Anterior cingulate cortex (tissue), 58 donors: ENCODE measurements at places on chromosomes 16 and 17.

DNA sequence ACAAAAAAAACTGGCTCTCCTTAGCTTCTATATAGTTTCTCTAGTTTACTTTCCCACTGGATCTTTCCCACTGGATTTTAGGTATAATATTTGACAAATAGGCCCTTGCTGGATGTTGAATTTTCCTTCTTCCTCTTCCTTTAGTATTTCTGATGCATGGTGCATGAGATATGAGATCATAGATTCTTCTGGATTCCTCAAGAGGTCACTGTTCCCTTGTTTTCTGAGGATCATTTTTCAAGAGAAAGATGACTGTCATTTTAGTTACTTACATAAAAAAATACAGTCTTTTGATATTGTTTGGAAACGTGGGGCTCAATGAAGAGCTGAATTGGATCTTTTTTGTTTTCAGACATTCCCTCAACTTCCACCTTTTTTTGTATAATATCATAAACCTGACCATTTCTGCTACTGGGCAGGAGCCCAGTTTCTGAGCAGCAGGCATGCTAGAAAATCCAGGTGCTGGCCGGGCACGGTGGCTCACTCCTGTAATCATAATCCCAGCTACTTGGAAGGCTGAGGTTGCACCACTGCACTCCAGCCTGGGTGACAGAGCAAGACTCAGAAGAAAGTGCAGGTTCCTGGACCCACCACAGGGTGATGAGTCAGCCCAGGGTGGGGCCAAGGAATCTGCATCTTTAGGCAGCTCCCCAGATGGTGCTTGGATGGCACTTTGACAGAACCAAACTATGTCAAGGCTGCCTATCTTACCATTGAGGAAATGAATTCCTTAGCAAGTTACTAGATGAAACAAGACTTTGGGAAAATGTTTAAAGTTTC is 70.3 kb downstream of the SDR42E1 start:
- no peak for DNase-seq

- peak; percentile 47 for DNase-seq
These were observed 1.3 kb downstream of the ARL5C start for GRCh38 chr17:39164675-39165143.

- no peak for DNase-seq
These were observed 742 bp upstream of the SLC9A5 start for GRCh38 chr16:67248073-67248400.

DNA sequence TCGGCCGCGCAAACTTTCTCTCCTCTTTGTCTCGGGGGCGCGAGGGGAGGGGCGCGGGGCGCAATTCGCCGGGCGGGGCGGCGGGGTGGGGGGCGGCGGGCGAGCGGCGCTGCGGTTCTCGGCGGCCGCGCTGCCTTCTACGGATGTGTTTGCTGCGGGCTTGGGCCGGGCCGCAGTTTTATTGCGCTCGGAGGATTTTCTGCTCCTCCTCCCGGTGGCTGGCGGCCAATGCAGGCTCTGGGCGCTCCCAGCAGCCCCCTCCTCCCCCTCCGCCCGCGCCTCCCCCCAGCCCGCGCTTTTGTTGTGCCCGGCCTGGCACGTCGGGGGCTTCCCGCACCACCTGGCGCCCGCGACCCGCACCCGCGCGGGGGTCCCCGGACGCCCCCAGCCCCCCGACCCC is at the start of gene TIMP2:
TIMP2 (minus strand) TSS at position 154 of the 400 bp plus-strand sequence. CDS start 299 bp downstream, outside the sequence.
- peak; percentile 68 for DNase-seq

- no peak for DNase-seq
These were observed 65.9 kb downstream of the EMP2 start for GRCh38 chr16:10514369-10515055.

GRCh38 chr17:8873801-8874715 is 6.6 kb upstream of the PIK3R6 start:
- DNase-seq: no peak

GRCh38 chr17:4436846-4437245 is 3.1 kb downstream of the SPNS3 start:
- DNase-seq: no peak

GRCh38 chr17:79645777-79646088 is 34.9 kb upstream of the RBFOX3 start:
- no peak for DNase-seq

DNA sequence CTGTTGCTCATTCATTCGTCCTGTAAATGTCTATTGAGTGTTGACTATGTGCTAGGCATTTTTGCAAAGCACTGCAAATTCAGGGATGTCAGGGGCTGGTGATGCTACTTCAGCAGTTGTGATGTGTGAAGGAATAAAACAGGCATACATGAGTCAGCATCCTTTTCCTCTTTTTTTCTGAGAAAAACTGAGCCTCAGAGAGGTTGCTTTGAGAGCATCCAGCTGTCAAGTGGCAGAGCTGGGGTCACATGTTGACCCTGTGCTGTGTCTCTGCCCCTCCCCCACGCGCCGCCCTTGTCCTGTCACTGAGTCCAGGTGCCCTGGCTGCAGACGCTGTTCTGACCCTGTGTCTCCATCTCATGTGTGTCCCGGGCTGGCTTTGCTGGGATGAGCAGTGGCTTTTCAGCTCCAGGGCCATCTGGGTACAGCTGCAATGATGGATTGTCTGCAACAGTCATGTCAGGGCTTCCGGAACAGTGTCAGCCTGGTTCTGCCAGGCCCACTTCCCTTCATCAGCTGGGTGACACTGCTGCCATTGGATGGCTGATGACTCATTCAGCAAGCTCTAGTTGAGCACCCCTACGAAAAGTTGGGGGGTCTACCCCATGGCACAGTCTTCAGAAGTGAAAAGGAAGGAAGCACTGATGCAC is 14.9 kb downstream of the SEC14L5 start:
- peak; percentile 44 for DNase-seq

GRCh38 chr16:89104930-89105571 is 11.4 kb downstream of the ACSF3 start:
- no peak for DNase-seq

DNA sequence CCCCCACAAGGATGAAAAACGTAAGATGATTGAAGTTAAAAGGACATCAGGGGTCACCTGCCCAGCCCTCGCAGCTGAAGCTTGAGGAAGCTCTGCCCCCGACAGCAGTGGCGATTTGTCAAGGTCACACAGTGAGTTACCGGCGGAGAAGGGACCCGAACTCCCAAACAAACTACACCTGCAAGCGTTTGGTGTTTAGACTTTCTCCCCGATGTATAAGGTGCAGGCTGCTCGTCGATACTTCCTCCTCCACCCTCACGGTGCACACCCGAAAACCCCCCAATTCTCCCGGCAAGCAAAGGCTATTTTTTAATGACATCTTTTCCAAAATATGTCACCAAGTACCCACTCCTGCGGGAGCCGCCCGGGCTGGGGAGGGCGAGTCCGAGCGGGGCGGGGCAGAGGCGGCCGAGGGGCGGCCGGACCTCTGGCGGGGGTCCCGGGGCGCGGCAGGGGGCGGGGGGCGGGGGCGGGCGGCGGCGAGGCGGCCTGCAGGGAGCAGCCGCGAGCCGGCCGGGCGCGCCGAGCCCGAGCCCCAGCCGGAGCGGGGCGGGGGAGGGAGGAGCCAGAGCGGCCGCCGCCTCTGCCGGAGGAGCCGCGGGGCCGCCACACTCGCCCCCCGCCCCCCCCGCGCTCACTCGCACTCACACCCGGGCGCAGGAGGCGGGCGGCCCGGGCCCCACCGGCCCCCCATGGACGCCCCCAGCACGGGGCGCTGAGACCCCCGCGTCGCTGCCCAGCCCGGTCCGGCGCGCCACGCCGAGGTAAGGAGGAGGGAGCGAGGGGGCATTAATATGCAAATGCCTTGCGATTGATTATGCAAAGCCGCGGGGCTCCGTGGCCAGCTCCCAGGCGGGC is at the start of gene THRA:
THRA (plus strand) TSS at position 637 of the 858 bp plus-strand sequence. CDS start 11,524 bp downstream, outside the sequence.
- DNase-seq: no peak

- DNase-seq: no peak
These were observed 13.5 kb upstream of the LYRM9 start for GRCh38 chr17:27906623-27907022.

DNA sequence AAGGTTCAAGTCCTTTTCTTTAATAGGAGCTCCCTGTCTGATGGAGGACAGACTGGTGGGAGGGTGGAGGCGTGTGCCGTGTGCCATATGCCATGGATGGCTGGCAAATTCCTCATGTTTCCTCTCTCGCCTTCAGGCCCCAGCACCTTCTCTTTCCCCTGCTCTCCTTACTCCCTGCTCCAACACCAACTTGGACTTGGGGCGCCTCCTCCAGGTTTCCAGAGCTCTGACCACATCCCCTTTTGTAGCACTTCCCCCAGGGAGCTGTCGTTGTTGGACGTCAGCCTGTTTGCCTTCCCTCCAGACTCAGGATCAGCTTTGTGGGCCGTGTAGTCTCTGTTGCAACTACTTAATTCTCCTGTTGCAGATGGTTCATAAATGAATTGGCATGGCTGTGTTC is 30.7 kb downstream of the TMC7 start:
- no peak for DNase-seq

- peak; percentile 57 for DNase-seq
These were observed 157.6 kb downstream of the RAB11FIP4 start for GRCh38 chr17:31549121-31549524.
